ENCODE measurements at places on chromosomes 3 and 15.
A peak's percentile ranks its signal among the peaks of the same experiment; 100 is the strongest.

- no peak for DNase-seq
These were observed 15.2 kb downstream of the PHLDB2 start for GRCh38 chr3:111874177-111874820.

DNA sequence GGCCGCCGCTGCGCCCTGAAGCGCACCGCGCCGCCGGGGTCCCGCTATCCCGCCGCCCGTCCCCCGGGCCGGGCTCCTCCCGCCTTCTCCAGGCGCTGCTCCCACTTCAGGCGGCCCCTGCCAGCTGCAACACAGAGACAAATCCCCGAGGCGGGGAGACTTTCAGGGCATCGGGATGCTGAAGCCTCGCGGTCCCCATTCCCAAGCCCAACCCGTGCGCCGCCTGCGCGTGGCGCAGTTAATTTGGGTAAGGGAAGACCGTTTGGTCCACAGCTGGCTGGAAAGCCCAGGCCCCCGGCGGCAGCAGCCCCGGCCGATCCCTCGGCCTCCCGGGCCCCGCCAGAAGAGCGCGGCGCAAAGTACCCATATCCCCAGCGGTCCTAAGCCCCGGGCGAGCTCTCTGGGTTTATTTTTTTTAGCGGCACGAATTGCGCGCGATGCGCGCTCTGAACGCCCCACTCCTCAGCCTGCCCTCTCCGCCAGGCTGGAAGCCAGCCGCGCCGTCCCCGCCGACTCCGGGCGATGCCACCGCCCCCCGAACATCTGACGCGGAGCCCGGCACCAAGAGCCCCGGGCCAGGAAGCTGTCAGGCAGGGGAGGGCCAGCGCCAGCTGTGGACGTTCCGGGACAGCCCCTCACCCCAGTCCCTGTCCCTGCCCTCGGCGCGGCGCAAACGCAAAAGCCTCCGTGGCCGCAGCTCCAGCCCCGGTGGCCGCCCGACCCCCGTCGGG lies 517 bp downstream of the FBN1 start:
- no peak for DNase-seq

DNA sequence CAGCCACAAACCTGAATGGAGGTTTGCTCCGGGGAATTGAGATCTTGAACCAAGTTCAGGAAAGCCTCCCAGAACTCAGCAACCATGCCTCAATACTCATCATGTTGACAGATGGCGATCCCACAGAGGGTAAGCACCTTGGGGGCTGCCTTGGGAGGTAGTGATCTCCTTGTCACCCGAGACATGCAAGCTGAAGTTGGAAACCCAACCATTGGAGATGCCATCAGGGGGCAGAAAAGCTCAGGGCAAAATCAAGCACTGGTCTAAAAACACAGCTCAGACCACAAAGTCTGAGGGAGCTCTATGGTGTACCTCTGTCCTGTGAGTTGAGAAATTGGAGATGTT lies 5.8 kb downstream of the ITIH1 start:
- no peak for DNase-seq

GRCh38 chr3:17166369-17166768 lies 281.6 kb downstream of the PLCL2 start:
- no peak for DNase-seq

GRCh38 chr15:63719281-63719680 lies 114.5 kb downstream of the HERC1 start:
- DNase-seq: no peak

- no peak for DNase-seq
These were observed 141.6 kb upstream of the ARHGEF26 start for GRCh38 chr3:153979418-153980251.

DNA sequence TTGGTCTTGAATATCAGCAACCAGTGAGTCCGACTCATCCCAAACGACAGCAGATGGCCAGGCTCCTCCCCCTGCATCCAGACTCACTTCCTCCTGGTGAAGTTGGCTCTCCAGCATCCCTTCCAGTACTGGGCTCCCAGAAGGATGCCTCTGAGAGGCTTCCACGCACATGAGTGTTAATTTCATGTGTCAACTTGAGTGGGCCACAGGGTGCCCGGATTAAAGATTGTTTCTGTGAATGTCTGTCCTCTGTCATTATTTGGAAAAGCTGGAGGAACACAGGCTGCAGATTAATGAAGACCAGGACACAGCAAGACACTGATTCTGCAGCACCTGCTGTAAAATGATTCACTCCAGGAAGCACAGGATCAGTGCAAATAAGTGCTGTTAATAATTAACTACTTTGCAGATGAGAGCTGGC lies 99.8 kb downstream of the ATP10A start:
- no peak for DNase-seq

- no peak for DNase-seq
These were observed 10.8 kb upstream of the SLC24A5 start for GRCh38 chr15:48109856-48110531.

DNA sequence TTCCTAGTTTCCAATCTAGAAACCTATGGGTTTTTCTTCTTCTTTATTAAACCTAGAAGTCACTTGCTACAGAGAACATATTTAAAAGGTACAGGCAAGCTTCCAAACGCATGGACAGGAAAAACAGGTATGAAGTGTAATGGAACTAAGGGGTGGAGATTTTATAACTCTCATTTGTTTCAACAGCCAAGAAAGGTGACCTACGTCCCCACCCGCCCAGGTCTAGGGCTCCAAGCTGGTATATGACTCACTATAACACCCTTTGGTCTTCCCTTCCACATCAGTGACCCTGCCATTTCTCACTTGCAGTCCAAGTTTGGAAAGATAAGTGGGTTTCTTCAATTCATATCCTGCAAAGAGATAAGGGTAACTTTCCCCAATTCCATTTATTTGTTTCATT lies 6.0 kb upstream of the LIPH start:
- no peak for DNase-seq

- no peak for DNase-seq
These were observed 3.2 kb downstream of the XYLB start for GRCh38 chr3:38349684-38350359.

GRCh38 chr3:27642796-27643195 lies 79.3 kb downstream of the EOMES start:
- DNase-seq: no peak

DNA sequence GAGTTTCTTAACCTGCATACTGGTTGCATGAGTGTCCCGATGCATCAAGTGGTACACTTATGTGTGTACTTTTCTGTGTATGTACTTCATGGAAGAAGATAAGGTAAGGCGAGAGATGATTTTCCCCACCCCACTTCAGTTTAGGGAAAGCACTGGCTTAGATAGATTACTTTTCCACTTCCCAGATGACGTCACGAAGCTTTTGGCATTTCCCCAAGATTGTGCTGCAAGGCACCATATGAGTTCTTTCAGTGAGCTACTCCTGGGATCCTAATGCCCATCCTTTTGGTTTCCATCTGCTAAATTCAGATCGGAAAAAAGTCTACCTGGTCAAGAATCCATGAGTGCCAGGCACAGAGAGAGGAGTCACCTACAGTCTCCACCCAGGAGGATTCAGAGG lies 4.5 kb downstream of the IL17RB start:
- no peak for DNase-seq

- DNase-seq: no peak
These were observed 1.2 kb upstream of the C3orf70 start for GRCh38 chr3:185153861-185154629.

DNA sequence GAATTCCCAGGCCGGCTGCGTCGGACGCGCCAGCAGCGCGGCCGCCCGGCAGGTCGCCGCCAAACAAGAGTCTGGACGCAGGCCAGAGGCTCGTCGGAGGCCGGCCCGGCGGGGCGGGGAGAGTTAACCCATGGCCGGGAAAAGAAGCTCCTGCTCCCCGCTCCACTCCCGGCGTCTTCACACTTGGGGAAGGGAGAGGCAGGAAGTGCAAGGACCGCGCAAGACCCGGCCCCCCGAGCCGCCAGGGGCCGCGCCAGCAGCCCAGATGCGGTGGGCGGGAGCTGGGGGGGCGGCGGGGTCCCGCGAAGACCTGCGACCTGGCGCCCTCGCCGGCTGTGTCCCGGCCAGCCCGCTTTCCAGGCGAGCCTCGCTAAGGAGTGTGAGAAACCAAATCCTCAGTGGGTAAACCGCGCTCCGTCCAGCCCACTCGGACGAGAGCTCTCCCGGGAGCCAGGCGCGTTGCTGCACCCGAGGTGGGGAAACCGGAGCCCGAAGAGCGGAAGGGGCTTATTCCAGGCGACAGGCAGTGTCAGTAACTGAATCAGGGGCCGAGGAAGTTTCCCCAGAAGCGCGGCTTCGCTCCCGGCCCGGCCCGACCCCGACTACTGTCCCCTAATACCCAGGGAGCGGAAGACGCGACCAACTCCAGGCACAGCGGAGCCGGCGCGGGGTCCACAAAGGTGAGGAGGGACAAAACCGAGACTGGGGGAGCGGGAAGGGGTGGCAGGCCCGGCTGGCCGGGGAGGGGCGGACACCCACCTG lies 721 bp downstream of the ADAMTS7 start:
- DNase-seq: no peak

GRCh38 chr3:19104459-19104858 lies 43.9 kb upstream of the KCNH8 start:
- no peak for DNase-seq

DNA sequence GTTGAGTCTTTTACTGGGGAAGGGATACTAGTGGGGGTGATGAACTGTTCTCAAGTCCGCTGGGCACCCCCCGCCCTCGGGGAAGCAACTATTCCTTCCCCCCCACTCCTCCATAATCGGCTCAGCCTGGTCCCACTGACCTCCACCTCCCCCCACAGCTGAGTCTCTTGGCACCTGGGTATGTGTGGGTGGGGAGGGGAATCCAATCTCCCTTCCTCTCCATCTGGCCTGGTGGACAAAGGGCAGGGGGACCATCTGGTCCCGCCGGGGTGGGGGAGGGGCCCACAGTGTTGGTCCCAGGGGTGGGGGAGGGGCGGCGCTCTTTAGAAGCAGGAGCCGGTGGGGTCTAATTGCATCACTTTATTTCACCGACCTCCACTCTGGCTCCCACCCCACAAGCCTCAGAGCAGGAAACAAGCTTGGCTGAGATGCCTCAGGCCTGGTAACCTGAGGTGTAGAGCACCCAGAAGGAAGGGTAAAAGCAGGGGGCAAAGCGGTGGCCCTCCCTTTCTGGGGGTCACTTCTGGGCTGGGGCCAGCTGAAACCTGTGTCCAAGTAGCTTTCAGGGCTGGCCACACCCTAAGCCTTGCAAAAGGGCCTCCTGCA lies 1.0 kb upstream of the PCBP4 start:
- no peak for DNase-seq

- peak; percentile 68 for DNase-seq
These were observed at the start of gene ELL3 for GRCh38 chr15:43776718-43777266. Gene ELL3 (minus strand): TSS chr15:43776966. CDS start chr15:43776901, 65 bp downstream.

GRCh38 chr3:24211381-24211780 lies 266.3 kb downstream of the NR1D2 start:
- no peak for DNase-seq

DNA sequence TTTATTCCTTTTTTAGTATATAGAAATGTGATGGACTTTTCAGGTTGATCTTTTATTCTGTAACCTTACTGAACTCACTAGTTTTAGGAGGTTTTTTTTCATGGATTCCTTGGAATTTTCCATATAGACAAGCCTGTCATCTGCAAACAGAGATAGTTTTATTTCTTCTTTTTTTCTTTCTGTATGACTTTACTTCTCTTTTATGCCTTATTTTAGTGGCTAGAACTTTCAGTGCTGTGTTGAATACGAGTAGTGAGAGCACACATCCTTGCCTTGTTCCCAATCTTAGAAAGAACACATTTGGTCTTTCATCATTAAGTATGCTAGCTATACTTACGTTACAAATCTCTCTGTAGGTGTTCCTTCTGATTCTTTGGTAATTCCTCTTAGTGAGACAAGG lies 336.5 kb downstream of the PTPRG start:
- no peak for DNase-seq

GRCh38 chr3:61620073-61620472 lies 58.7 kb downstream of the PTPRG start:
- DNase-seq: no peak

GRCh38 chr3:106343811-106344210 lies 475.0 kb upstream of the CBLB start:
- no peak for DNase-seq

GRCh38 chr3:119944091-119944490 lies 150.2 kb downstream of the GSK3B start:
- DNase-seq: no peak

- no peak for DNase-seq
These were observed 87.9 kb upstream of the CHD2 start for GRCh38 chr15:92812271-92812670.

DNA sequence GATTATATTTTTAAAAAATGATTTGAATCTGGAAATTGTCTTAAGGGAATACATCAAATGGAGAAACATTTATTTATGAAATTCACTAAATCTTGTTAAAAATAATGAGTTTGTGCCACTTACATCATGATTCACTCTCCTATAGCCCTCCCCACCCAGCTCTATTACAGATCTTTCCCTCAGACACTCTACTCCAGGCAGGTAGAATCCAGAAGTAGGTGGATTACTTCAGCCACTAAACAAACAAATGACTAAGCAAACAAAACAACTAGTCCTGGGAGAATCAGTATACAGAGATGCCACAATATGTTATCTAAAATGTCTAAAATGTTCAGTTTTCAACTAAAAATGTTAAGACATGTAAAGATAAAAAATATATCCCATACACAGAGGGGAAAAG lies 608.1 kb upstream of the UBE2E2 start:
- DNase-seq: no peak

- DNase-seq: no peak
These were observed at the start of gene AMT for GRCh38 chr3:49422379-49423248. Gene AMT (minus strand): TSS chr3:49422473. CDS start chr3:49422450, 23 bp downstream.

Data from stimulated activated CD8-positive, alpha-beta memory T cell treated with anti-CD3 and anti-CD28 coated beads, Interleukin-15, amount 100 ng/mL, for 4 hours (primary cell).